ENCODE measurements at places on chromosomes 12 and 14. TPM values are rescaled to one million over a fixed set of nuclear protein-coding genes. Genes with fewer than 3 reads are reported as not detected.
A peak's percentile ranks its signal among the peaks of the same experiment; 100 is the strongest.

The PLCZ1 gene
- total RNA-seq, result not detected

The ACOT6 gene
- not detected for total RNA-seq

- no peak for DNase-seq
These were observed 115.5 kb downstream of the SLC38A1 start for GRCh38 chr12:46153268-46153872.

DNA sequence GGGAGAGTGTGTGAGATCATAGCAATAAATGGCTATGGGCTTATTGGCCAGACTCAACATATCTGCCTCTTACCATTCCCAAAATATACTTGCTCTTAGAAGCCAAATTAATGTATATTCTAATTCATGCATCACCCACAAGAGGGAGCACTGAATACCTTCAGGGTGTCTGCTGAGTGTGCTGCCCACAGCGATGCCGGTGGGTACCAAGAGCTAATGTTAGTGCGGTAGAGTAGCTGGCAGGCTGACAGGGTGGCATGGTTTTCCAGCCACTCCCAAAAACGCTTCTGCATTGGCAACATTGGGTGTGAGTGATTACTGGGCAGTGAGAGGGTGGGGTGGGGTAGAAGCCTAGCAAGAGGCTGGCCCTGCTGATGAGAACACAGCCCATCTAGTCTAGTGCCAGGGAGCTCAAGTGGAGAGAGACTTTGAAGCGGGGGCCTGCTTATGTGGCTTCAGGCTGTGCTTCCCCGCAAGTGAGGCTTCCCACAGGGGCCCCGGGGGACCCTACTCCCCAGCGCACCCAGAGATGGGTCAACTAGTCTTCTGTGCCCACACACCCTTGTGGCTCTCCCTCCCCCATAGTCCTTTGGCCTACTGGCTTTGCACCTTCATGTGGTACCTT, 9.2 kb upstream of the PLEKHD1 start:
- DNase-seq, result no peak

DNA sequence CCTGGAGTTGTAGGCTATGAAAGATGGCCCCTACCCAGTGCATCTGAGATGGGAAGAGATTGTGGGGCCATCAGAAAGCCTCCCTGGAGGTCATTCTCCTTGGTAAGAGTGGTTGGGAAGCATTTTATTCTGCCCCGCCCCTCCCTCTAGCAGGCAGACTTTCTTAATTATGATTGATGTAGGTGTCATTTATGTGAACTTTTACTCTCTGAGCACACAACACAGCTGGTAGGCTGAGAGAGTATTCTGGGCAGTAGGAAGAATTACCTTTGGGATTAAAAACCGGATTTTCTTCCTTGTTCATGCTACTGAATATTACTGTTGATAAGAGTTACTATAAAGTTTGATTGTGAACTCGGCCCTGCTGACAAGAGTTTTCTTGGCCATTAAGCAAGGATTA, 266.8 kb downstream of the TTC6 start:
- DNase-seq, result no peak

DNA sequence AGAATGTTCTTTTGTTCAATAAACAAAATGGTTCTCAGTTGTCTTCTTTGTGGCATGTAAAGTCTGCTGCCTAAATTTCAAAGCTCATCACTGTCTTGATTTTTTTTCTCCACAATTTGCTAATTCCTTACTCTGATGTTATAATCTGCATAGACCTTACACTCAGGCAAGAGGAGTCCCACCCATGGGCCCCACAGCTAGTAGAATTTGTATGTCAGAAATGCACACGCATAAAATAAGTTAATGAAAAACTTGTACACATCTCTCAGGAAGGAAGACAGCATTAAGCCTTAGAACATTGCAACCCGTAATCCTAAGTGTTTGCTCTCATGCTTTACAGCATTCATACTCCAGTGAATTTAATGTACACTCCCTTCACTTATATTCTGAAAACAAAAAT, 280.8 kb downstream of the ATXN7L3B start:
- DNase-seq, result no peak

DNA sequence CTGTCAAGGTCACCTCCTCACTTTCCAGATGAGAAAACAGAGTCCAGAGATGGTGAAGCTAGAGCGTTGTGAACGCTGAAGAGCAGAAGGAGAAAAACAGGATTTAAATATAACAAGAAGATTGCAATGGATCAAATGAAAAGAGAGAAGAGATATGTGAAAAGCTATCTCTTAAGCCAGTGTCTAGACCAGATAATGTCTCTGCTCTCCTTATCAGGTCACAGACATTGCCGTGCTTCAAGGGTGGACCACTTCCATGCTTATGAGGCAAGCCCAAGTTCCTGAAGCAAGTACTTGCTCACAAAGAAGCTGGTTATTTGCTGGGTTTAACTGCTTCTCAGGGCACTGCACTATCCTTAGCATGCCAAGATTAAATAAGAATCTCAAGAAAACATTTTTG, 31.6 kb upstream of the FRS2 start:
- DNase-seq, result no peak

DNA sequence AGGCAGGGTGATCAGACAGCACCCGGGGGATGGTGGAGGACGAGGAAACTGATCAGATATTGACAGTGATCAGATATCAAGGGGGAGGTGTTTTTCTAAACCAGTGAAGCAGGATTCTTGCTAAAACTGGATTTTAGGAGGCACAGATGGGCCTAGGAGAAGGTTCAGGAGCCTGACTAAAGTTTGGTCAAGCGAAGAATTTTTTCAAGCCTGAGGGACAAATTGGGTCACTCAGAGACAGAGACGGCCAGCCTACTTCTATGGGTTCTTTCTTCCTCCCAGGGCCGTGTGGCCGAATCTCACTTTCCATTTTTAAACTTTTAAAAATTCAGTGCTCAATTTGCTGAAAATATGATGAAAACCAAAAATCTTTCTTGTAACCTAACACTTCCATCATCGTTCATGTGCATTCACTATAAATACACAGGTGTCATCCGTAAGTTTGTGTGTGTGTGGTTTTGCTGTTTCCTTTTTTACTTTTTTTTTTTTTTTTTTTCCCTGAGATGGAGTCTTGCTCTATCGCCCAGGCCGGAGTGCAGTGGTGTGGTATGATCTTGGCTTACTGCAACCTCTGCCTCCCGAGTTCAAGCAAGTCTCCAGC, 68.5 kb downstream of the RIN3 start:
- DNase-seq, result no peak

DNA sequence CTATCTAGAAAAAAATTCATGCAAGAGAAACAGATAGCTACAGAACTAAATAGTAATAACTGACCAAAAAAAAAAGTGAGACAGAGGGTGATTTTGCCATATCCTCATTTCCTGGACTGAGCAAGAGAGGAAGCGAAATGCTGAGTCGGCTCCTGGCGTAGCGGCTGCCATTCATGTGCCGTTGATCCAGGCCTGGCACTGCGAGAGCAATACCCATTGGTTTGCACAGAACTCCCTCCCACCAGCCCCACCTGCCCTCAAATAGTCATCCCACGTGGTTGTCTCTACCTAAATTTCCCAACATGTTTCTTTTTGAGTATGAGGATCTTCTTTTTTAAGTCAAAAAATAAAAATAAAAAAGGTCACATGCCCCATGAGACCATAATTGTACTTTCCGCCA, 9.4 kb upstream of the WNT5B start:
- DNase-seq, result peak; percentile 78

The TSPAN19 gene
- total RNA-seq, result not detected

The PTPRO gene
- 0.30 TPM for total RNA-seq

DNA sequence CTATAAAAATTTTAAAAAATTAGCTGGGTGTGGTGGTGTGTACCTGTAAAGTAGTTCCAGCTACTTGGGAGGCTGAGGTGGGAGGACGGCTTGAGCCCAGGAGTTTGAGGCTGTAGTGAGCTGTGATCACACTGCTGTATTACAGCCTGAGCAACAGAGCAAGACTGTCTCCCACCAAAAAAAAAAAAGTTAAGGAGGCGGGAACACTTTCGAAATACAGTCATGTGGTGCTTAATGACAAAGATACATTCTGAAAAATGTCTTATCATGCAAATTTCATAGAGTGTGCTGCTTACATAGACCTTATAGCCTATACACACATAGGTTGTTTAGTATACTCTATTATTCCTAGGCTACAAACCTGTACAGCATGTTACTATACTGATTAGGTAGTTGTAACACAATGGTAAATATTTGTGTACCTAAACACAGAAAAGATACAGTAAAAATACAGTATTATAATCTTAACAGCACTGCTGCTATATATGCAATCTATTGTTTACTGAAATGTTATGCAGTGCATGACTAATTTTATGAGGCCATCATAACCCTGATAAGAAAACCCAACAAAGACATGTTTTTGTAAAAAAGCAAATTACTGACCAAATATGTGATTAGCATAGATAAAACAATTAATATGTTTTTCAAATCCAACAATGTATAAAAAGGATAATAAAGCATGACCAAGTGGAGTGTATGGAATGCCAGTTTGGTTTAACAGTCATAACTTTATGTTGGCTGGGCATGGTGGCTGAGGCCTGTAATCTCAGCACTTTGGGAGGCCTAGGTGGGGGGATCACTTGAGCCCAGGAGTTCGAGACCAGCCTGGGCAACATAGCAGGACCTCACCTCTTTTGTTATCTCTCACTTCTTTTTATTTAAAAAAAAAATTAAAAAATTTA, 11.4 kb downstream of the EIF2S1 start:
- DNase-seq, result no peak

DNA sequence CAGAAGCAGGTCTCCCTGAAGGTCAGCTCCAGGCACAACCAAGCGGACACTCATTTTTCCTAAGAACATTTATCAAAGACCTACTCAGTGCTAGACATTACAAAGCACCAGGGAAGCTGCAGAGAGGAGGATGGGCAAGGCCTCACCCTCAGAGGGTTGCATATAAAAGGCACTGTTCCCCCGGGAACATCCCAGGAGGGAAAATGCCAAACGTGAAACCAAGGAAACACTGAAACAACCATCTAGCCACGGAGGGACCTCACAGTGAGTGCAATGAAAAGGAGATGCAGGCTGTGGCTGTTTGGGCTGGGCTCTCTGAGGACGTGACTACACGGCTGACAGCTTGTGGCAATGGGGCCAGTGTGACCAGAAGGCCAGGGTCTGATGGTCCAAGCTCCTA, 117.4 kb upstream of the VASH1 start:
- DNase-seq, result no peak

The ITGA5 gene
- total RNA-seq, result 80.5 TPM

The CHPT1 gene
- 137 TPM for total RNA-seq

DNA sequence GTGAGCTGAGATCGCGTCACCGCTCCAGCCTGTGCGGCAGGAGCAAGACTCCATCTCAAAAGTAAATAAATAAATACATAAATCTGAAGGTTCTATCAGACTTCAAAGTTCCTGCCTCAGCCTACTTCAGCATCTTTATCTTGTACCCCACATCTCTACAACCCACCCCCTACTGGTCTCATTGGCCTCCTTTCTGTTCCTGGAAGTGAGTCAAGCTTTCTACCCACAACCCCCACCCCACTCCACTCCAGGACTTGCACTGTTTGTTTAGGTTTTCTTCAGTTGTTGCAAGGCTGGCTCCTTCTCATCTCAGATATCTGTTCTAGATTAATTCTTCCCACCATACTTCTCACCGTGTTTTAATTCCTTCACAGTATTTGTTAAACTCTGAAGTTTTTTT, 714 bp upstream of the PSMC6 start:
- DNase-seq, result no peak

DNA sequence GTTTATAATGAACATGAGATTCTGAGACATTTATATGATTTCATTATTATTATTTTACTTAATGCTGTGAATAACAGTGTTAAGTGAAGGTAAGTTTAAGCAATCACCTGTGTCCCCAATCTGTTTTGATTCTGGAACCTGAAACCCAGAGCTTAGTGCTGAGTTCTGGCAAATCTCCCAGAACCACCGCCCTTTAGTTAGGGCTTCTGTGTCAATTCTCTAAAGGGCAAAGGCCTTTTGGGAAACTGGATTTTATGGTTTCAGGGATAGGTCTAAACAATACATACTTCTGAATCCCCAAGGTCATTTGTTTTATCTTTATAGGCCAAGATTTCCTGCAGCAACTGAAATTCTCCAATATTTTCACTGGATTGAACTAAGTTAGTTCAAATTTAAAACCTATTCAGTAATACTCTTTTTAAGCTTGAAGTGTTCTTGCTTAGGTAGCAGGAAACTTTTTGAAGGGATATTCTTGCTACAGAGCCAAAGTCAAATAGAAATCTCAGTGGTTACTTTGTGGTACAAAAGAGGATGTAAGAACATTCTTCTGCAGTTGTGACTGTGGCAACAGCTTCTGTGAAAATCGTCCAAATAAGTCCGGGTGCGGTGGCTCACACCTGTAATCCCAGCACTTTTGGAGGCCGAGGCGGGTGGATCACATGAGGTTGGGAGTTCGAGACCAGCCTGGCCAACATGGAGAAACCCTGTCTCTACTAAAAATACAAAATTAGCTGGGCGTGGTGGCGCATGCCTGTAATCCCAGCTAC, 10.0 kb upstream of the PKP2 start:
- DNase-seq, result no peak

DNA sequence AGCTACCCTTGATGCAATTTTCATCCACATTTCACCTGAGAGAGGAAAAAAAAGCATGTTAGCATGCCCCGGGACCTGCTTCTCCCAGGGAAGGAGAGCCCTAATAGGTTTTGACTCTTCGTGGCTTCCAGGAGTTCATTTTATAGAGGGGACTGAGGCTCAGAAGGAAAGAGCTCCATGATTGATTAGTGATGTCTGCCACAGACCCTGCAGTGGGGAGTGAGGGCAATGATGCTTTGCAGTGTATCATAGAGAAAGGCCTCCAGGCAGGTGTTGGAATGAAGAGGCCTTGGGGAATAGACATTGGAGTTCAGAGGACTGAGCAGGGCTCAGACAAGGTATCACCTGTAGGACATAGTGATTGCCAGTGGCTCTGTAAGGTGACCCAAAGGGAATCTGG, 41.5 kb downstream of the RNFT2 start:
- no peak for DNase-seq

- DNase-seq, result no peak
These were observed 255.3 kb downstream of the ANO2 start for GRCh38 chr12:5689773-5690172.

The RASAL1 gene
- not detected for total RNA-seq

DNA sequence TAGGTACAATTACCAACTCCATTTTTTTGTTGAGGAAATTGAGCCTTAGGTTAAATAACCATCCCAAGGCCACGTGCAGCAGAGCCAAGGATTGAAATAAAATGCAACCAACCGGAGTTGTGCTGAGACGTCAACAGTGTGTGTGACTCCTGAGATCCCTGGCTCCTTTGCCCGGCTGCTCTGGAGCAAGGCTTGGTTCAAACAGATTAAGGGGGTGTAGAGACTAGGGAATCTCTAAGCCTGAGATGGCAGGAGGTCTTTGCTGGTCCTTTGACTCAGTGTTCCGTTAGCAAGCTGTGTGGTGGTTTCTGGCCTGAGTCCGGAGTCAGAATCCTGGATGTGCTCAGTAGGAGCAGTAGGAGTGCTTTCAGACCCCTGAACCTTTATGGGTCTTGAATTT, 1.4 kb upstream of the SLC8A3 start:
- DNase-seq, result no peak
